ENCODE measurements at places on chromosomes 1 and 21.

GRCh38 chr1:227891955-227892488, 55.7 kb downstream of the WNT9A start:
- no peak for DNase-seq

DNA sequence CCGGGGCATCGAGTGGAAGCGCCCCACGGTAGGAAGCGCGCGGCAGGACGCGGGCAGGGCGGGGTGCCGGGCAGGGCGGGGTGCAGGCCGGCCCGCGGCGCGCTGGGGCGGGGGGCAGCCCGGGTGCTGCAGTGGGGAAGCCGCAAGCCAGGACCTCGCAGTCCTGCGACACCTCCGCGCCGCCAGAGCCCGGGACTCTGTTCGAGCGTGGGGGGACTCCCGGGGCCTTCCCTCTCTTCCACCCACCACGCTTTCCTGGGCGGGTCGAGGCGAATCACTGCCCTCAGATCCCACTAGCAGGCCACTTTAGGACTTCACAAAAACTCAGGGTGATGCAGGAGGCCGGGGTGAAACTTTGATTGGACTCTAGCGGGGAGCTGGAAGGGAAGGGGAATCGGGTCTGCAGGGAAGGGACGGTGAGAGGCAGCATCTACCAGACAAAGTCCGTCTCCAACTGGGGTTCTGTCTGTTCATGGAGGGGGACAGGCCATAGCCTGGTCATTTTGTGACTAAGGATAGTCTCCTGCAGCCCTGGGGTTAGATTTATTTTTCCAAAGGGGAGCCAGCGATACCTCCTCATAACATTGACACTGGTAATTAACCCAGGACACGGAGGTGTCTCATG, 623 bp downstream of the CAPN2 start:
- DNase-seq = no peak

DNA sequence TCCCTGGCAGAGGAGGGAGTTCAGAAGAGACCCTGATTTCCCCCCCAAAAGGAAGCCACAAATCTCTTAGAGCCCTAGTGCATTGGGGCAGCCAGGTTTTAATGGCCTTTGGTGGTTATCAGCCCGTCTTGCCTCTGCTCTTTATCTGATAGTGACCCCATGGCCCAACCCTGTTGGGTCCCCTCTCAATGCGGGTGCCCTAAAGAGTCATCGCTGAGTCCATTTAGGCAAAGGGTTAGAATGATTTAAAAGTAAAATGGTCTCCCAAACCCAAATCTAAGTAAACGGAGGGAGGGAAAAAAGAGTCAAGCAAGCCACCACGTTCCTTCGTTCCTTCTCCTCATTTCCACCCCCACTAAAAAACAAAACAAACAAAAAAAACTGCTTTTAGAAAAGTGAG, 164.0 kb downstream of the RUNX1 start:
- no peak for DNase-seq

DNA sequence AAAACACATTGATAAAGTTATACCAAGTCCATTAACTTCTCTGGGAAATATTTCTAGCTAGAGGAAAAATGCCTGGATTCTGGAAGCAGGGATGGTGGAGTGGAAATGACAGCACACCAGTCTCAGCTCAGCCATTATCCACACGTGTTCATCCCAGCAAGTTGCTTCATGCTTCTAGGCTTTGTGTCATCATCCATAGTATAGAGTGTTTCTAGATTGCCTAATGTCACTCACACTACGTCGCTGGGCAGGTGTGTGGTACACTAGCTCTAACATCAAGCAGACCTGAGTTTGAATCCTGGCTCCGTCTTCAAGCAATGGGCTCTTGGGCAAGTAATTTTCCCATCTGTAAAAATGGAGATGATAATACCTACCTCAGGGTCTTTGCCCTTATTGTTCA, 326.3 kb downstream of the PBX1 start:
- no peak for DNase-seq

- DNase-seq = no peak
Observed at GRCh38 chr1:245800901-245801605, 646.3 kb downstream of the KIF26B start.

Measured in Jurkat, Clone E6-1 (cell line).